ENCODE measurements at places on chromosomes 1 and 21. TPM values are rescaled to one million over a fixed set of nuclear protein-coding genes. Genes with fewer than 3 reads are reported as not detected.

Gene AIM2
- total RNA-seq = 0.74 TPM

Gene FCRL6
- not detected for total RNA-seq

Gene CLIC6
- total RNA-seq = 9.9 TPM

Gene FAM177B
- total RNA-seq = not detected

Gene NBPF26
- 26.9 TPM for total RNA-seq

Gene CCDC190
- not detected for total RNA-seq

Gene TFF2
- not detected for total RNA-seq

Gene FAM72B
- 1.1 TPM for total RNA-seq

Gene RUNX1
- total RNA-seq = 129 TPM

Gene SDC3
- 53.4 TPM for total RNA-seq

Gene DVL1
- 52.1 TPM for total RNA-seq

Gene CFHR3
- 0.39 TPM for total RNA-seq

Gene CTXND2
- total RNA-seq = not detected

Gene HRNR
- total RNA-seq = not detected

Gene TNFRSF8
- total RNA-seq = 2.1 TPM

Gene PRAMEF15
- not detected for total RNA-seq

Gene SLAMF8
- 11.3 TPM for total RNA-seq

Gene MYCL
- 0.32 TPM for total RNA-seq

Gene TSPEAR
- not detected for total RNA-seq

Gene GJB3
- total RNA-seq = not detected
